GM04503 (cell line): ENCODE measurements at places on chromosomes 6 and 20.

DNA sequence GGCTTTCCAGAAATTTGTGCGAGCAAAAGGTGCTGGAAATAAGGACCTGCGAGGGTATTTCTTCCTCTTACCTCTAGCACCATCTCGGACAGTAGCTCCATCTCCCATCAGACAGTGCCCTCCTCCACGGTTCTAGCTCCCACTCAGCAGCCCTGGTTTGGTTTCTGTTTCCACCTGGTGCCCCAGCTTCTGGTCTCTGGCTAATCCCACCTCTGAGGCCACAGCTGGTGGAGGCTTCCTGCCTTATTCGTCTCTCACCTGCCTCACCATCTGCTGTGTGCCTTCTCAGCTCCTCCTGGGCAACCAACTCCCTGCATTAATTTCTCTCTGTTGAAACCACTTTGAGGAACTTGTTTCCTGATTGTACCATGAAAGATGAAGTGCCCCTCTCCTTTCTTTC lies 162.4 kb upstream of the CDYL start:
- no peak for DNase-seq

GRCh38 chr6:111552958-111553357 lies 52.7 kb downstream of the TRAF3IP2 start:
- DNase-seq: no peak

DNA sequence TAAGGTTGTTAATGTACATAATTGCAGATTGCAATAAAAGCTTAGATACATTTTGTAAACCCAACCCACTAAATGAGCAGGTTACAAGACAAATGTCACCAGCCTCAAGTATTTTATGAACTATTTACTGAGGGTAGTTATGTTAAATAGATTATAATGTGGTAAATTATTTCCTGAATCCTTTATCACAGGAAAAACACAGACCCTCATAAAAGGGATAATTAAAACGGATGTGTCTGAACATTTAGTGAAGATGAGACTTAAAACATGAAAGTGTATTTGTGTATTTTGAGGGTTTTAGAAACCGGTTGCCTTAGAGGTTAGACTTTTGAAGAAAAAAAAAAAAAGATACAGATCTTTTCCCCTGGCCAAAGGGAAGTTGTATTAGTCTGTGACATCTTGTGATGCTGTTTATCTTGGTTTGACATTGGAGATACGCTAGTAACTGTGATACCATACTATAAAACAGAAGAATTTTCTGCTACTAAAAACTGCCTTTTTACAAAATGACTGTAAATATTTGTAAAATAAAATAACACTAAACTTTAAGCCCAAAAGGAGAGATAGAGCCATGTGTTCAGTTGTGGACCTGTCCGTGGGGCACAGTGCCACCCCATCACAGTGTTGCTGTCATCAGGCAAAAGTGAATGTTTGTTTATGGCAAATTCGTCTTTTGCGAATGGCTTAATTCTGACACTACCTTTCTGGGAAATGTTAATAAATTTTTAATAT lies 9.7 kb downstream of the DYNLT1 start:
- no peak for DNase-seq

DNA sequence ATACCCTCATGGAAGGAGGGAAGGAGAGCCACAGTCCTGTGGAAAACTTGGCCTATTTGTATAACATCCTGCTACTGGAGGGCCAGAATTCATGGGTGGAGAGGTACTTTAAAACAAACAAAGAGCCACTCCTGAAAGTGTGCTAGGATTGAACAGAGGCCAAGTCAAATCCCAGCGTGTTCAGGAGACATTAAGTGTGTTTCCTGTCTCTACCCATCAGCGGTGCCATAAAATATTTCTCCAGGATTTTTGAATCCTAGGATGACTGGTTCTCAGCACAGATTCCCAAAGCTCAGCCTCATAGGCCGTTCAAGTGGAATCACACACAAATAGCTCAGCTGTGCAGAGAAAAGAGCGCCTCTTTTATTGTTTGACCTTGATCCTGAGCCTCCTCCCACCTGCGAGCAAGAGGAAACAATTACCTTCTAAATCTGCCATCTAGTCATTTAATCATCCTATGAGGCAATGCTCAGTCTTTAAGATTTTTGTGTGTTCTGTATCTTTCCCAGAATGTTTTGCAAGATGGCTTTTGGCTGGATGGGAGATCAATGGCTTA lies 31.8 kb upstream of the RALGAPA2 start:
- no peak for DNase-seq
